Stimulated activated CD8-positive, alpha-beta memory T cell treated with anti-CD3 and anti-CD28 coated beads, Interleukin-7, amount 100 ng/mL, for 24 hours (primary cell): ENCODE measurements at places on chromosomes 5 and 9.

DNA sequence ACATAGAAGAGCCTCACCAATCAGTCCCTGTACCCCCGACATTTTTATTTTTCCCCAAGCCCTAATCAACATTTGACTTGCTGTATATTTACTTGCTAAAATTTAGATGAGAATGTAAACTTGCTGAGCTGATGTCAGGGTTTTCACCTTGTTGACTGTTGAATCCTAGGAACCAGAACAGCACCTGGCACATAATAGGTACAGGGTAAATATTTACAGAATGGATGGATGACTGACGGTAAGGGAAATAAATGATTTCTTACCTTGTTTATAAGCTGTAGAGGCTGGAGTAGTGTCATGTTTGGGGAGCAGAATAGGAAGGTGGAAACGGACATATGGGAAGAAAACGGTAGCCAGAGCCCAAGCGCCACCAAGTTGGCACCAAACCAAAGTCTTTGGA is 107.0 kb upstream of the NUDT12 start:
- DNase-seq, result no peak

GRCh38 chr5:96601715-96602244 is 60.4 kb upstream of the CAST start:
- no peak for DNase-seq

DNA sequence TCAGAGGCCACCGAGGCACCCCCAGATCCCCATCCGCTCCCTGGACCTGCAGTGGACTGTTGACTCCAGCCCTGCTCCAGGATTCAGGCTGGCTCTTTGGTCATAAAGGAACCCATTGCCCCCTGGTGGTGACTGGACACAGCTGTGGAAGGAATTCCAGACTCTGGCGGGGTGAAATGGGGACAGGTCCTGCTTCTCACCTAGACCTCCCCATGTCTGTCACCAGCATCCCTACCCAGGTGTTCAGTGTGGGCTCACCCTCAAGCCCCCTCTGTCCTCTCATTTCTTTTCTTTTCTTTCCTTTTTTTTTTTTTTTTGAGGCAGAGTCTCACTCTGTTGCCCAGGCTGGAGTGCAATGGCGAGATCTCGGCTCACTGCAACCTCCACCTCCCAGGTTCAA is 25.5 kb upstream of the STXBP1 start:
- peak; percentile 35 for DNase-seq

- DNase-seq, result no peak
Observed at GRCh38 chr5:2751592-2752021, at the start of gene IRX2. IRX2 (minus strand) TSS chr5:2751677; CDS start chr5:2751413, 264 bp downstream.

DNA sequence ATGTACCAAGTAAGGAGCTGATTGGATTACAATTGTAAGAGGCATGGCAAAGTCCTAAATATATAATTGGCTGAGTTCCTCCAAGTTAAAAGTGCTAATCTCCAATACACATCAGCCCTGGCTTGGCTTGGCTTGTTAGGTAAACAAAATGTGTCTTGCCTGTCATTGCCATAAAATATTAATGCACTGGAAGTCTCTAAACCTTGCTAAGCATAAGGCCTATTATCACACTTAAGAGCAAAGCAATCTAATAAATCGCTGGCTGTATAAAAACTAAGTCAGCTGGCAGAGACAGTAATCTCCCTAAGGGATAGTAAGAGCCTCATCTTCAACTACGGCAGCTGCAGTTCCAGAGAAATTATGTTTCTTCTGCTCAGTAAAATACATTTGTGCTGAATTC is 418.6 kb upstream of the GRAMD2B start:
- DNase-seq, result no peak

DNA sequence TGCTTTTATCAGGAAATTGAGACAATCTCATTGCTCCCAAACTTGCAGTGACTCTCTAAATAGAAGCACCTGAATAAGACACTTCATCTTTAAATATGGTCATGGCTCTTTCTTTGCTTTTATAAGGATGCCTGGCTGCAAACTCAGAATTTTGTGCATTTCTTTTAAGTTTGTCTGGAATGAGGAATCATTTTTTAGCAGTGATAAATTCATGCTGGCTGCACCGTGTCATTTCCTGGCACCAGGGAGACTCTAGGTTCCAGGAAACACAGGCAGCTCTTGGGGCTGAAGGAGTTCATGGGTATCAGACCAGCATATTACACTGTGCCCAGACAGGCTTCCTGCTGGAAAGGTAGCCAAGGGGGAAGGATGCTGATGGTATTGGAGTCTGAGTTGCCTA is 109.9 kb downstream of the NUDT12 start:
- DNase-seq, result no peak

GRCh38 chr5:161630948-161631347 is 54.6 kb upstream of the GABRA6 start:
- no peak for DNase-seq

DNA sequence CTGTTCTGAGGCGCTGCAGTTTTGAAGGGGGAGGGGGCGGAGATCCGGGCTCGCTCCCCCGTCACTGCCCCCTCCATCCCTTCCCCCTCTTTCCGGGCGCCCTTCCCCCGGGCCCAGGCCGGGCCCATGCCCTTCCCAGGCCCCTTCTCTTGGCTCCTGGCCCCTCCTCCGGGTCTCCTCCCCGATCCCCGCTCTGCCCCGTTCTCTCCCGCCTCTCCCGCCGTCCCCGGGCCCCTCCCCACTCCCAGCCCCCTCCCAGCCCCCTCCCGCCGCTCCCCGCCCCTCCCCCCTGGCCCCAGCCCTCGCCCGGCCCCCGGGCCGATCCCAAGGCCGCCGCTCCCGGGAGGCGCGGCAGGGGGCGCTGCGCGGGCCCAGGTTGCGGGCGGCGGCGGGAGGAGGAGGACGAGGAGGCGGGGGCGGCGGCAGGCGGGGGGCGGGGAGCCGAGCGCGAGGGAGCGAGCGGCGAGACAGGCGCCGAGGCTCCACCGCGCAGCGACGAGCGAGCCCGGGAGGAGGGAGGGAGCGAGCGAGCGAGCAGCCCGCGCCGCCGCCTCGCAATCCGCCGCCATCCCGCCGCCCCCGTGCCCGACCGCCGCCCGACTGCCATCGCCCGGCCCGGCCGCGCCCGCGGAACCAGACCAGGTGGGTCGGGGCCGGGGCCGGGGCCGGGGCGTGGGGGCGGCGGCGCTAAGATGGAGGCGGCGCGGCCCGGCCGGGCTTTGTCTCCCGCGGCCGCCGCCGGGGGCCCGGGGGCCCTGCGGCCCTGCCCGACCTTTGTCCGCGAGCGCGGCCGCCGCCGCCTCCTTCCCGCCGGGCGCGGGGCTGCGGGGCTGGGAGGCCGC is at the start of gene PRRC2B:
Gene PRRC2B (plus strand): TSS at position 465 of the 842 bp plus-strand sequence. CDS start 36,059 bp downstream, outside the sequence.
- DNase-seq, result peak; percentile 66

DNA sequence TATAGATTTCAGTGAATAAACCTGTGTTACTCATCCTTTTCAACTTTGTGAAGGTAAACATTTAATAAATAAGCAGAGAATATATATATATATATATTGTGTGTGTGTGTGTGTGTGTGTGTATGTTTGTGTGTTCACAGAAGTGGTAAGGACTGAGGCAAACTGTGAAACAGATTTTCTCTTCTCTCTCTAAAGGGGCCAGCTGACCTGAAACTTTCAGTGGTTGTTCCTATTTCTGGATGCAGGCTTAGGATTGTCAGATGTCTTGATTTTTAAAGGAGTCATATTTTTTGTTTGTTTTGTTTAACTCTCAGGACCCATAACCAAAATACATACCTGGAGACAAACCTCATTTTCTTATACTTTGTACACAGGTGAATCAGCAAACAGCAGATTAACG is 714.9 kb upstream of the MEF2C start:
- no peak for DNase-seq

- DNase-seq, result no peak
Observed at GRCh38 chr5:121138952-121139351, 674.9 kb downstream of the PRR16 start.

DNA sequence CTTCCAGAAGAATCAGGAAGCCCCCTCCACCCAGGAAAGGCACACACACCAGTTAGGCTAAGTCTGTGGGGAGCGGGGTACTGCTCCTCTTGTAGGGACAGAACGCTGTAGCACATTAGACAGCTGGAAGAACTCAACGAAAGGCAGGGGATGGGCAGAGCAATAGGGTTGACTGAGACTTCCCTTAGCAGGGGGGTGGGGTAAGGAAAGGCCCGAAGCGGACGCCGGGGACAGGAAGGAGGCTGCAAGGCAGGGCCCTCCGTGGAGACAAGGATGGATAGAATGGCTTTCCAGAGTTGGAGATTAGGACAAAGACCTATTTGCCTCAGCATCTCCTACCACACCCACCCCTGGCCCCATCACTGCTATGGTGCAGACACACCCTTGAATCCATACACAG is 14.3 kb downstream of the CNTFR start:
- no peak for DNase-seq

- DNase-seq, result no peak
Observed at GRCh38 chr9:133035669-133036068, 4.9 kb downstream of the GTF3C5 start.

DNA sequence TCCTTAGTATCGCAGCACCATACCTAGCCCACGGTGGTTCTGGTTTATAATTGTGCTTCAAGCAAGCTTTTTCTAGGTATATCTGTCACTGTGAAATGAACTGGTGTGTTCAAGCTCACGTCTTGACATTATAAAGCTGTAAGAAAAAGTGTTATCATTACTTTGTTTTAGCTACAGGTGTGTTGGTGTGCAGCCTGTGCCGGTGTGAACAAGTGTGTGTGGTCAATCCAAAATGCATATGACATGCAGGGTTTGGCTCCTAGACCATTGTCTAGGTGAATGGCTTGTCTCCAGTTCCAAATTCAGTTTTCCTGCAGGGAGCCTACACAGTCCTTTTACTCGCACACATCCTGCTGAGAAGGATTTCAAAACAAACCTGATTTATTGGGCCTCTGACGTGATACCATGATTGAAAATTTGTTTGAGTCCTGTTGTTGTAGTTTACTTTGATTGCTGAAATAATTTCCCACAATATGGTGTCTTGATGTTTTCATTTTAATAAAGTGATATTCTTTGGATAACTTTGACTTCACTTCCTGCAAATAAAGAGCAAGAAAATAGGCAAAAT is 3.7 kb downstream of the LSM11 start:
- no peak for DNase-seq

DNA sequence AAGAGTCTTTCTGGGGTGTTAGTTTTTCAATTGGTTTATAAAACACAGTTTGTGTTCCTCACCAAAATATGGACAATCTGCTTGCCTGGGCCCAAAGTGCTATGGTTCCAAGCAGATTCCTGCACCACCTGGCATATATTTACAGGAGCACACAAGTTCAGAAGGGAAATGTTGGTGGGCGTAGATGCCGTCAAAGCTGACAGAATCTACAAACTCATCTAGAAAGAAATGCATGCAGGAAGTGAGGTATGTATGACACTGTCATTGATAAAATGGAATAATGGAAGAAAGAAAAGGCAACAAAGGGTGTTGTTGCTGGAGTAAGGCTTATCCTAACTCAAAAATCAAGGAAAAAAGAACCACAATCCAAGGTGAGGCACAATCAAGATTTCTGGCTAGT is 225.8 kb downstream of the MLLT3 start:
- no peak for DNase-seq

DNA sequence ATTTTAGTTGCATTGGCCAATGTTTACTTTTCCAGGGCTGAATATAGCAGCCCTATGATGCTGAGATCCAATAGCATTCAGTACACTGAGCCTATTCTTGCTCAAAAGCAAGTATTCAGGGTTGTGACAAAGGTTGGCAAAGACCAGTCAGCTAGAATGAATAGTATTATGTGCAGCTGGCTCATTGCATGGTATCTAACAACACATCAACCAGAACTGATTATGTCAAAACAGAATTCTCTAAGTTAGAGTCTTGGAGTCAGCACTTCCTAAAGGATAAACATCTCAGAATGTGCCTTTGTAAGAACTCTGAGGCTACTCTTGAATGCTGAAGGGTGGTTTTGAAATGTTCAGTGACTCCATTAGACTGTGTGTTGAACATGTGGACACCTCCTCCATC is 774.5 kb upstream of the RGMB start:
- no peak for DNase-seq

GRCh38 chr5:123921193-123921592 is 409.2 kb downstream of the CSNK1G3 start:
- DNase-seq, result no peak

DNA sequence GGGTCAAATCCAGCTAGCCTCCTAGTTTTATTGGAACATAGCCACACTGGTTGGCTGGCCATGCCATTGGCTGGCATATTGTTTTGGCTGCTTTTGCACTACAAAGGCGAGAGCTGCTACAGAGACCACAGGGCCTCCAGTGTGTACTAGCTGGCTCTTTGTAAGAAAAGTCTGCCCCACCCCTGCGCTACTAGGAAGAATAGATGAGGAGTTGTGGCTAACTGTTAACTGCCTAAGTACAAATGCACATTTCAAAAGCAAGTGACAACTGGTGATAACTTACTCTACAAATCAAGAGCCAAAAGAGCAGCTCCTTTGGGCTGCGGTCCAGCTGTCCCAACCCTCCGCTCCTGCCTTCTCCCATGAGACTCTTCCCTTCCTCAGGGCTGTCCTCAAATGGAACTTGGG is 63.9 kb downstream of the SERINC5 start:
- no peak for DNase-seq

- no peak for DNase-seq
Observed at GRCh38 chr9:88233091-88233490, 94.8 kb upstream of the SPATA31C2 start.

DNA sequence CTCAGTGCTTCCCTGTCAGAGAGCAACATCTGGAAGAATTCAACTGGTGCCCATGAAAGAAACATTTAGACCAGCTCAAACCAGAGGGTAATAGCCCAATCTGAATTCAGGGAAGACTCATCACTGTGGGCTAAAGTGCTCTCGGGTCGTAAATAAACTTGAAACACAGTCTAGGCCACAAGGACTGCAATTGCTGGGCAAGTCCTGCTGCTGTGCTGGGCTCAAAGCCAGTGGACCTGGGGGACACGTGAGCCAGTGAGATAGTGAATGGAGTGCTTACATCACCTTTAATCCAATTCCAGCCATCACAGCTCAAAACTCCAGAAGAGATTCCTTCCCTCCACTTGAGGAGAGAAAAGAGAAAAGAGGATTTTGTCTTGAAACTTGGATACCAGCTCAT is 78.1 kb upstream of the DAP start:
- DNase-seq, result no peak

DNA sequence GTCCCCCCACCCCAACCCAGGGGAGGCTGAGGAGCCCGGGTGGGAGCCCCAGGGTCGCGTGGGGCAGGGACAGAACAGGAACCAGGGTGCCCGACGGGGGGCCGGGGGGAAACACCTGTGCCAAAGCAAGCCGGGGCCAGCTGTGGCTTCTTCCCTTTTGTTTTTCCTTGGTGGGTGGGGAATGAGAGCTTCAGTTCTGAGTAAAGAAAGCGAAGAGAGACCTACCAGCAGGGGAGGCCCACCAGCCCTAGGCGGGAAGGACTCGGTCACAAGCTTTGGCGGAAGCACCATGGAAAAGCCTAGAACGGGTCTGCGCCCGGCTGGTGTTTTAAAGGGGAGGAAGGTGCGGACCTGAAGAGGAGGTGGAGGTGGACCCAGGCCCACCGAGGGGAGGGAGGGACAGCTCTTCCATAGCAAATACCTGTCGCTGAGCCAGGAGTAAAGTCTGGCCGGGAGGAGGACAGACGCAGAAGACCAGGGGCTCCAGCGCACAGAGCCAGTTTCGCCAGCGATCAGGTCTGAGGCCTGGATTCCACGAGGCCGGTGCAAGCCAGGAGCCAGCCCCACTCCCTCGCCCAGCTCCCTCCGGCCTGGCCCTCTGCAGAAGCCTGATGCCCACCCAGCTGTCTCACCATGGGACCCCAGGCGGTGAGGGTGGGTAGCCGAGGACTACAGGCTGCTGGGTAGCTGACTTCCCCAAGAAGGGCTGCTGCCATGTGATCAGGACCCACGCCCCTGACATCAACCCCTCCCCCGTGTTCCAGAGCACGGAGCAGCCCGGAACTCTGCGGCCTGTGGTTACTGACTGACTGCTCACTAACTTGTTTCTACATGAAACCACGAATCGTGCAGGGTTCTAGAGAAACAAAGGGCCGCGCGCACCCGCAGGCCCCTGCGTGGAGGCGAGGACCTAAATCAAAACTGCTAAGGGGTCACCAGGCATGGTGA is 849 bp upstream of the MGAT1 start:
- peak; percentile 75 for DNase-seq
